ENCODE measurements at places on chromosomes 4 and X.

- DNase-seq = no peak
Observed at GRCh38 chrX:134435894-134436293, 24.1 kb upstream of the HPRT1 start.

- DNase-seq = no peak
Observed at GRCh38 chrX:88604433-88605221, 142.4 kb upstream of the CPXCR1 start.

DNA sequence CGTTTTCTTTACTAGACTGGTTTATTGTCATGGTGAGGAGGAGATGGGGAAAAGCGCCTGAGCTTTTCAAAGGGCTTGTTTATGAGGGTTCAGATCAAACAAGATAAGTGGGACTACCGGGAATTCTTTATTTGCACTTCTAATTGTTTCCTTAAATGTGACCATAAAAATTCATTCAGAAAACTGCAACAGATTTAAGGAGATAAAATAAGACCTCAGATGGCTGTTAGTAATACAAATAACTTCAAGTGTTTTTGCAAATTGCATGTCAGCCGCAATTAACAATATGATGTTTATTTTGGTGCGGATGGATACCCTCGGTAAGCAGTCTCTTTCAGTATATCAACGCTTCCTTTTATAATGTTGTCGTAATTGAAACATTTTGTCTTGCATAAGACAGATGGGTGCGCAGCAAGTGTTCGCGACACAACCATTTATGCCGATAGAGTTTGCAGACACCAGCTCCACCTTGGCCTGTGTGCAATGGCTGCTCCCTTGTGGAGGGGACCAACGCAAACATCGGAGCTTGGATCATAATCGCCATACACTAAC lies 151.0 kb downstream of the C4orf33 start:
- no peak for DNase-seq

DNA sequence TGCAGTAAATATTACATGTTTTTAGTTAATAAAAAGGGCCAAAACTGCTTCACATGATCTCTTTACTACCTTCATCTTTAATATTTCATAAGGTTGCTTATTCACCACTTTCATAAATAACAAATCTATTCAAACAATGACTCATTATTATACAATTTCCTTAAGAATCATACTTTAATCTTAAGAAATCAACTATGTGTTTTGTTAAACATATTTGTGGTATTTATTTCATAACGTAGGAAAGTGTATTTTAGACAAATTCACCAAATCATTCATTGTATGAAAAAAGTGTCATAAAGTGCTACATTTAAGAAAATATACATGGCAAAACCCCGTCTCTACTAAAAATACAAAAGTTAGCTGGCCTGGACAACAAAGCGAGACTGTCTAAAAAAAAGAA lies 150.5 kb upstream of the RXFP1 start:
- DNase-seq = peak; percentile 77
